ENCODE measurements at places on chromosomes 5 and 9. TPM values are rescaled to one million over a fixed set of nuclear protein-coding genes. Genes with fewer than 3 reads are reported as not detected.

DNA sequence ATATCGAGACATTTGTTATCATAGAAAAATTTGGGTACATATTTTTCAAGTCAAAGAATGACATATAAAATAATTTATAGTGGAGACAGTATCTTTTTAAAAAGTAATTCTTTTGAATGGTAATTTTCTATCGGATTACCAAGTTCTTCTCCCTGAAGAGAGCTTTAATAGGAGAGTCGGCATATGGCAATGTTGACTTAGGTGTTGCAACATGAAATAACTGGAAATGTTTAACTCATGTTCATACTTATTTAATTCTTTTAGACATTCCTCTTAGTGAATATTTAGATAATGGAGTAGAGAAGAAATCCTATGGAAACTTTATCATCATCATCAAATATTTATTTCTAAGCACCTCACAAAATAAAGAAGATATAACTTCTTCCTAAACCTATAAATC lies 118.2 kb upstream of the CTNND2 start:
- no peak for DNase-seq

PFN3 gene
- total RNA-seq, result not detected

PCDHGA6 gene
- 1.3 TPM for total RNA-seq

PTPRD gene
- 73.6 TPM for total RNA-seq

GRCh38 chr9:108443019-108443633 lies 412.7 kb downstream of the ACTL7B start:
- no peak for DNase-seq

GRCh38 chr5:30458681-30459080 lies 734.8 kb upstream of the CDH6 start:
- no peak for DNase-seq

DNA sequence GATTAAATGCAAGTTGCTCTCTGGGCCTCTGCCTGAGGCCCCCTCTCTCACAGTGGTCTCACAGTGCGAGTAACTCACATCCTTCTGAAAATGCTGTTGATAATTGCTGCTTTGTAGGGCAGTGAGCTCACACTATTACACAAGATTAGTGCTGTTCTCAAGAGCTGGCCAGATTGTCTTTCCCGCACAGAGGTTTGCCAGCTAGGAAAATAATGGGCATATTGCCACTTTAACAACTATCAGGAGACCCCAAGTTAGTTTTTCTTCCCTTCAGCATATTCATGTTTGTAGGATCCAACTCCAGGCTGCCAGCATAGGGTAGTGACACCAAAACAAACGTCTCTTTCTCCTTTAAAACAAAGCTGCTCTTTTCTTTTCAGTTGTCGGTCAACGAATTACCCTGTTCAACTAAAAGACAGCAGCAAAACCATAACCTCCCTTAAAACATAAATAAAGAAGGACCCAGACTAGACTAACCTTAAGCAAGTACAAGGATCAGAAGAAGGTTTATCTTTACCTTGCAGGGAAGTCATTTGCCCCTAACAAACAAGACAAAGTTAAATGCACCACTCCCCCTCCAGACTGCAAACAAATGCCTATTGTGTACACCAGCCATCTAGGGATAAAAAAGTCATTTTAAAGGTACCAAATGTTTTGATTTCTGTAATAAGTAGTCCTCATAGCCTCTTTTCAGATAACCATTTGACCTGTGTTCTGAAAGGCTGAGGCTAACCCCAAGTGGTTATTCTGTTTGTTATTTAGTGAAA lies 91.4 kb downstream of the VCAN start:
- DNase-seq, result no peak

POLR3G gene
- 179 TPM for total RNA-seq

GRCh38 chr5:178274781-178275537 lies 42.4 kb upstream of the PHYKPL start:
- no peak for DNase-seq

LCNL1 gene
- total RNA-seq, result not detected

DNA sequence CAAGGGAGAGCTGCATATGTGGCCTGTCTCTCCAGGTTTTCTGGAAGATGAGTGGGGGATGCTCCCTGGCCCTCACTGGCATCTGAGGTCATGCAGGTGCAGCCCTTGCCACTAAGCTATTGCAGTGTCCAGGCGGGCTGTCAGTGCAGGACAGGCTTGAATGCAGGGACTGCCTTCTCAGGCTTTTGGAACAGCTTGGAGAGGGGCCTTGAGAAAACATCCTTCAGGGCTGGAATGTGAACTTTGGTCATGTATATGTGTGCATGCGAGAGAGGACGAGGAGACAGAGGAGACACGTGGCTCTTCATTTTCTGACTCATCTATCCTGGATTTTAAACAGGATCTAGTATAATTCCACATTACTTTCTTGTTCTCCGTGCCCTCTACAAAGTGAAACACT lies 90.3 kb downstream of the MACROH2A1 start:
- no peak for DNase-seq

- no peak for DNase-seq
These were observed 55.5 kb upstream of the RASGRF2 start for GRCh38 chr5:80904533-80905187.

DNA sequence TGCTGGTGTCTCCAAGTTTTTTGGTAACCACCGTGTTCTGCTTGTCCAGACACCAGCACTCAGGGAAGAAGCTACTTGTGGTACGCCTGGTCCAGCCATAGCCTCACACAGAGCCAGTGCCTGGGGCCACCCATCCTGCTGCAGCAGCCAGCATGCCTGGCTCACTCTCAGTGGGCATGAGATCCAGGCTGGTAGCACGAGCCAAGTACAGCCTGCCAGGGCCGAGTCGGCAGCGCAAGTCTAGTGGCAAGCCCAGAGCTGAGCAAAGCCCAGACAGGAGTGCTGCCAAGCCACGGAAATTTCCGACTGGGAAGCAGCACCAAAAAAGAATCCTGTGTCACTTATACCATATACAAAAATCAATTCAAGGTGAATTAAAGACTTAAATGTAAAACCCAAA lies 36.3 kb upstream of the FBXL17 start:
- no peak for DNase-seq

SLC36A1 gene
- total RNA-seq, result 9.1 TPM

GRCh38 chr5:9820691-9821449 lies 190.7 kb upstream of the TAS2R1 start:
- no peak for DNase-seq

- no peak for DNase-seq
These were observed 11.1 kb downstream of the LEAP2 start for GRCh38 chr5:132884548-132884947.

DNA sequence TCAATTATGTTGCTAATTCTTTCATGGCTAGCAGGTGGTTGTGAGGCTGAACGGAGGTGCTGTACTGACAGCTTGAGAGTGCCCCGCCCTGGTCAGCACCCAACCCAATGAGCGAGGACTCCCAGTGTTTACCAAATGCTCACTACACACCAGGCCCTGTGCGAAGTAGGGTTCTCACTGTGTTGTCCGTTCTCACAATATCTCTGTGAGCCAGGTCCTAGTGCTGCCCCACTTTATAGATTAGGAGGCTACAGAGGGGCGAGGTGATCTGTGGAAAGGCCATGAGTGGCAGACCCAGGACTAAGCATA lies 28.2 kb downstream of the COL15A1 start:
- DNase-seq, result no peak

All from H1 (cell line).